ENCODE measurements at places on chromosomes 11 and 22.

DNA sequence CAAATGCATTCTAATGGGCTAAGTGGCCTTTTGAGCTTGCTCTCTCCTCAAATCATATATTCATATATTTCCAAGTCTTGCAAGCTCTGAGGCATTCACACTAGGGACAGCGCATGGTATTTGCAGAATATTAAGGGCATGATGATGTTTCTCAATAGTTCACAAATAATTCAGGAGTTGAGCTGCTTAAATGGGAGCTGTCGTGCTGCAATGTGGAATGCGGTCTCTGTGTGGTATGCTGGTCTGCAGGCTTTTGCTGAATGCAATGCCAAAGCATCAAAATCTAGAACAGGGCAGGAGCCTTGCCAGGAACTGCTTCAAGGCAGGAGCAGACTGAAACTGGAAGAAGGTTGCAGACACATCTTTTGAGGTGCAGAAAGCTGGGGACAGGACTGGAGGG is 1060.0 kb downstream of the TBC1D22A start:
- peaks cover 12% of the 10 kb centered on the region for H3K36me3 ChIP-seq
- H3K27ac ChIP-seq: no peak overlapping the region
- DNase-seq: no peak
- no peak overlapping the region for H3K4me3 ChIP-seq
- H3K27me3 ChIP-seq: no peaks in the 10 kb centered on the region

DNA sequence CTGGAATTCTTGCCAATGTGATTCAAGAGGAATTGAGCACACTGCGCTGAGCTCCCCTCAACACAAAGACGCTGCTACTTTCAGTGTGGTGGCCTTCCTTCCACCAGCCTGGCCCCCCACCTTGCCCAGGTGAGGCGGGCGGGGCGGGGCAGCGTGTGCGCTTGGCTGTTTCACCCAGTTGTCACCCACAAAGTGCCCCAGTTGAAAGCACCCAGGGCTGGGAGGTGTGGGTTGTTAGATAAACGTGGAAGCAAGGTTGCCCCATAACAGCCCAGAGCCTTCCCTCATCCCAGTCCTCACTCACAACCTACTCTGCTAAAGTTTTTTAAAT is 43.1 kb downstream of the CACNG2 start:
- H3K27ac ChIP-seq: peak overlapping the region; percentile 17
- H3K4me1 ChIP-seq: peaks cover 24% of the 10 kb centered on the region
- DNase-seq: no peak
- peaks cover 40% of the 10 kb centered on the region for H3K27me3 ChIP-seq
- peak overlapping the region; percentile 49 for H3K4me3 ChIP-seq

DNA sequence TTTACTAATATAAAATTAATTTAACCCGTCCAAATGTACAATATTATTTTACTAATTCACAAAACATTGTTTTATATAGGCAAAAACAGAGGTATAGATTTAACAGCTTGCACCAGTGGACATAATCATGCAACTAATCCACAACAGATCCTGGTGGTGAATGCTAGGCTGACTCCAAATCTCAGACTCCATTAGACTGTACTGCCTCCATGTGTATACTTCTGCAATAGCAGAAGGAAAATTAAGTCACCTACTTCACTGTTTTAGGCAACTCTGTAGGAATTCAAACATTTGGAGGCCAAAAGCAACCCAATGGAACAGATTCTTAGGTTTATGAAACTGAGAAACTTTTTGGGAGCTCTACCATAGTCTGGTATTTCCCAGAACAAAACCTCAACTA is 30.0 kb upstream of the RAB39A start:
- no peak overlapping the region for H3K27ac ChIP-seq
- H3K36me3 ChIP-seq: no peaks in the 10 kb centered on the region
- no peak overlapping the region for H3K4me3 ChIP-seq

DNA sequence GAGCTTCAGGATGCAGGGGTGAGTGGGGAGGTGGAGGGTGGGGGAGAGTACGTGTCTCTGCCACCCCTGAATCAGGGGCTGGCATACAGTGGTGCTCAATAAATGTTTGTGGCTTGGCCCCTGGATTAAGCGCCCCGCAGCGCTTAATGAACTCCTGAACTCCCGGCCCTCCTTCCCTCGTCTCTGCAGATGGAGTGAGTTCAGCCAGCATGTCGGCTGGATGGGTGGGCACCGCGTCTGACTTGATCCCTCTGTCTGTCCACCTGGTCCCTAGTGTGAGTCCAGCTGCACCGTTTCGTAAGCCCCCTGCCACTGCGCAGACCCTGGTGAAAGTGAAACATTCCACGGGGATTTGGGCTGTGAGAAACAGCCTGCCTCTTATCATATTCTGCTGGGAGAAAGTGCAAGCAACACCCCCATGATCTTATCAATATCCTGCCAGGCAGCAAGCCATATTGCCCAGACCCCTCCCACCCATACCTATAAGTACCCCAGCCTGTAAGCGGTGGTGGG is 12.0 kb upstream of the MRGPRD start:
- peaks cover 25% of the 10 kb centered on the region for H3K27me3 ChIP-seq
- no peaks in the 10 kb centered on the region for H3K4me1 ChIP-seq
- DNase-seq: no peak
- no peak overlapping the region for H3K27ac ChIP-seq
- no peaks in the 10 kb centered on the region for H3K36me3 ChIP-seq
- no peak overlapping the region for H3K4me3 ChIP-seq

GRCh38 chr22:48379371-48379770 is 1448.3 kb downstream of the BRD1 start:
- no peaks in the 10 kb centered on the region for H3K27me3 ChIP-seq
- H3K36me3 ChIP-seq: no peaks in the 10 kb centered on the region
- H3K4me1 ChIP-seq: no peaks in the 10 kb centered on the region
